Activated CD8-positive, alpha-beta memory T cell treated with anti-CD3 and anti-CD28 coated beads, Interleukin-2, amount 50 U/mL, for 4 hours (primary cell): ENCODE measurements at places on chromosomes 6 and 20.

- no peak for DNase-seq
Observed at GRCh38 chr6:3610206-3610605, 141.3 kb downstream of the PXDC1 start.

GRCh38 chr6:25866011-25866410 is 8.0 kb downstream of the SLC17A3 start:
- DNase-seq: no peak

DNA sequence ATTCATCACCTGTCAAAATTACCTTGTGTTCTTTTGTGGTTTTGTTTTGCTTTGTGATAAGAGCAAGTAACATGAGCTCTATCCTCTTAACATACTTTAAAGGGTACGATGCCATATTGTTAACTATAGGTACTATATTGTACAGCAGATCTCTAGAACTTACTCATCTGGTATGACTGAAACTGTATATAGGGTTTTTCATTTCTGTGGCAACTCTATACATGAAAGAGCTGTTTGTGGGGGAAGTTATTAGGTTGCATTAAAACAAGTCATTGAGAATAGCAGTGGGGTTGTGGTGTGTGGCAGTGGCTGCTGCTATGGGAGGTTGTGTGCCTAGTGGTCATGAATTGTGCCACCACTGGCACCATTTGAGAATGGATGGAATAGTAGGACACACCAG is 268.4 kb downstream of the KCNQ5 start:
- no peak for DNase-seq

GRCh38 chr6:2562721-2563451 is 187.8 kb downstream of the MYLK4 start:
- no peak for DNase-seq

DNA sequence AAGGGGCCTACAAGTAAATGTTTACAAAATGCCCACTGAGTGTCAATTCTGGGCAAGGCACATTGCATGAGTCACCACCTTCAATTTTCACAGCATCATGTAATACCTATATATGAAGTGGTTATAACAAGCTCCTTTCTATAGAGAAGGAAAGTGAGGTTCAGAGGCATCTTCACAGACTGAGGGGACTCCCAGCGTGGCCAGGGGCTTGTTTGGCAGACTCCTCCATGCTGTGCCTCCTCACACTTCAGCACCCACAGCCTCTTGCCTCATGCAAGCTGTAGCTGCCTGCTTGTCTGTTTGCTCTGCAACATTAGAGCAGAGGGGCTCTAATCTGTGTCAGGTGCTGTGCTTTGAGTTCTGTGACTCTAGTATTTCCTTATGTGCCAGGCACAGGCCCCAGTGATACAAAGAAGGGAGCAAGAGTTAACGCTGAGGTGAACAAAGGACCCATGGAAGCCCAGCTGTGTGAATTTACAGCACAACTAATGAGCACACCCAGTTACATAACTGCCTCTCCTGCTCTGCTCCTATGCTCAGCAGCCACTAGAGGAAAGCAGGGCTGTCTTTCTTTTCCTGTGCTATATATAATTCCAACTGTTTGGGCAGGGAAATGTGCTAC is 72.3 kb downstream of the ZHX3 start:
- no peak for DNase-seq

- DNase-seq: no peak
Observed at GRCh38 chr20:13356591-13356990, 135.5 kb downstream of the ISM1 start.

DNA sequence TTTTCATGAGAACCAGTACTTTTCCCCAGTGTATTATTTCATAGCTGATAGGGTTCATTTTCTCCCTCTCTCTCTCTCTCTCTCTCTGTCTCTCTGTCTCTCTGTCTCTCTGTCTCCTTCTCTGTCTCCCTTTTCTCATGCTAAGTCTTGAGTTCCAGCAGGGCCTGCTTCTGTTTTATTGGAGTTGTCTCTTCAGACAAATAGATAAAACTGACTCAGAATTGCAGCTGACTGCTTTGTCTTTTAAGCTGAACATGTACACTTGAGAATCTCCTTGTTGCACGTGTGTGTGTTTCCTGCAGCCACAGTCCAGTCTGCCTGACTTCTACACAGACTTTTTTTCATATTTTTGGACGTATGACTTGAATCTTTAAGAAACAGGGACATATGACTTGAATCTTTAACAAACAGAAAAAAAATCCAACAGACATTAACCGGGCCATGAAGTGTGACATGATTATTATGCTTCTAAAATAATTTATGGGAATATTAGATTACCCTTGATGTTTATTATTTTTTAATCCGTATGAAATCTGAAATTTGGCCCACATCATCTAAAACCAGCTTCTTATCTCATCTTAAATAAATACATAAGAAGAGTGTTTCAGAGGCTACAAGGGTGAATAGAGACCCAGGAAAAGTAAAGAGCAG is 71.5 kb downstream of the JAG1 start:
- DNase-seq: no peak

DNA sequence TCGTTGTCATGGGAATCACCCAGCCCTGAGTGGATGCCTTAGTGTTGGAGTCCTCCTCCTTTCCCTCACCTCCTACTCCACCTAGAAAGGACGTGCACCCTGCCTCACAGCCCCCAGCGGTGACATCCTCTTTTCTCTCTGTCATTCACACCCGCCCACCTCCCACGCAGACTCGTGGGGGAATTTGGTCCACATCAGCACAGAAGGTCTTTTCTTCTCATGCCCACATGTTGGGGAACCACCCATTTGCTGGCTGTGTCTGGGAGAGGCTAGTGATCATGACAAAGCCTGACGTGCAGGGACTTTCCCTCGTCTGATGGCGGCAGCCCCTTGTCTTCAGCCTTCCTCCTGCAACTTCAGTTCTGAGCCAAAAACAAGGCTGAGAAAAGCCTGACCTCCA is 96.0 kb upstream of the CNKSR3 start:
- peak; percentile 80 for DNase-seq

GRCh38 chr6:68013780-68014515 is 621.1 kb upstream of the ADGRB3 start:
- no peak for DNase-seq

GRCh38 chr20:49284818-49285217 is 7.0 kb upstream of the ZNFX1 start:
- DNase-seq: no peak

DNA sequence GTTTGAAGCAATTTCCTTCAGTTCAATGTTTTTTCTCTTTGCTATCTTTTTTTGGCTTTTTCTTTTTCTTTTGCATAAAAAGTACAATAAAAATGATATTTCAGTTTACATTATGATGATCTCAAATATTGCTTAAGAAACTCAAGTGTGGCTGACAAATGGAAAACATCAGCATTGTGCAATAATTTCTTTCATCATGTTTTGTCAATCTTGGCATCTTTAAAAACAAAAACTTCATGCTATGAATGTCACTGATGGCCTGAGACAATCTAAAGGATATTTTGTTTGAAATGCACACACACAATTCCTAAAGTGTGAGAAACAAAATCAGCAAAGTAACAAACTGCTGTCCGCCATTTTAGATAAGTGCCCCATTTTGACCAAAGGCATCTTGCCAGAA is 13.9 kb upstream of the MTCL3 start:
- no peak for DNase-seq

- DNase-seq: peak; percentile 7
Observed at GRCh38 chr6:43776115-43776798, 6.2 kb downstream of the VEGFA start.

DNA sequence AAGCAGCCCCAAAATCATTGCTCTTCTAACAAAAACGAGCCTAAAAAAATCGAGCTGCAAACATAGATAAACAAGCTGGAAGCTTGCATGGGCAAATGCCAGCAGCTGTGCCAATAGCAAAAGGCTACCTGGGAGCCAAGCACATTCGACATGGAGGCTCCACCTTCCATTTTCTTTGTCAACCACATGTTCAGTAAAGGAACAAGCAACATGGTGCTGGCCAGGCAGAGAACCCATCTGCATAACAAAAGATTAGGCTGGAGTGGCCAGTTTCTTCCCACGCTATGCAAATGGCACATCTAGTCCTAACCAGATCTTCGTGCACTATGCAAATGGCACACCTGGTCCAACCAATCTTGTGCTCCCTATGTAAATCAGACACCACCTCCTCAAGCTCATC is 110.5 kb downstream of the KIF16B start:
- no peak for DNase-seq

DNA sequence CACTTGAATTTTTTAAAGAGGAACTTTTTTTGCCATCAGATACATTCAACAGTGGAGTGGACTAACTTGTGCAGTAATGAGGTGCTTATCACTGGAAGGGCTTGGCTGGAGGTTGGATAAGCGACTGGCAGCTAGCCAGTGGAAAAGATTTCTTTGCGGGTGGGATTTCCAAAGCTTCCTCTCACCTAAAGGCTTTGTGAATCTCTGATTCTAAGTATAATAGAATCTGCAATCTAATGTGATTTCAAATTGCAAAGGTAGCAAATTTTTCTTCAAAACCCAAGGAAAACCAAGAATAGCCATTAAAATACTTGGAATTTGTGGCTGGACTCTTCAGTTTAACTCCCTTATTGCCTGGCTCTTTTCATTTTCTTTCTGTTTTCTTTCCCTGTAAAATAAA is 460.4 kb upstream of the MARCKS start:
- no peak for DNase-seq

DNA sequence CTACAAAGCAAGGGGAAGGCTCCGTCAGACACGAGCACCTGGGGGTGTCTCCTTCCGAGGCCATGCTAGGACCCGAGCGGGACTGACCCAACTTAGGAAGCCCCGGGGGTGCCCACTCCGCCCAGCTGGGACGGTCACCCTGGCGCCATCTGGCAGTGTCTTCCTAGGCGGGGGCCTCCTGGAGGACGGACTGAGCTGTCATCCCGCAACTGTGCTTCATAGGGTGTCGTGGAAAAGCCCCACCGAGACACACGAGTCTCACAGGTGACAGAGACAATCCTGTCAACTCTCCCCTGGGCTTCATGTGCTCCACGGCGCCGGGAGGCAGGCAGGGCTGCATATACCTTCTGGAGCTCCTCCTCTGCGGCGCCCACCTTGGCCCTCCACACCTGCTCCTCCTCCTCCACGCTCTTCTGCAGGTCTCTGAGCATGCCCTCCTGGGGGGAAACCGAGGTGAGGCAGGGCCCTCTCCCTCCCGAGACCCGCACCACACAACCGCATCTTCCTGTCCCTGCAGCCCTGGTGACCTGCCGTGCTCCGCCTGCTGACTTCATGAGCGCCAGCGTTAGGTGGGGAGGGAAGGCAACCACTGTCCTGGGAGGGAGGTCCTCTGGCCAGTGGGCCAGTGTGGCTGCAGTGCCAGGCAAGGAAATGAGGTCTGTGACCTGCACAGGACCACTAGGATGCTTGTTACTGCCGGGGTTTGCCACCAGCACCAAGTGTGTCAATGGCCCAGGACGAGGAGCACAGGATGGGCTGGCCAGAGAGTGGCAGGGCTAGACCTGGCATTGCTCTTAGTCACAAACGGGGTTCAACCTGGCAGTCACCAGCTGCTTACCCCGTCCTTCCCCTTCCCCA is 50.7 kb downstream of the DSTN start:
- DNase-seq: peak; percentile 15

GRCh38 chr6:45655745-45656476 is 278.2 kb upstream of the SUPT3H start:
- no peak for DNase-seq

DNA sequence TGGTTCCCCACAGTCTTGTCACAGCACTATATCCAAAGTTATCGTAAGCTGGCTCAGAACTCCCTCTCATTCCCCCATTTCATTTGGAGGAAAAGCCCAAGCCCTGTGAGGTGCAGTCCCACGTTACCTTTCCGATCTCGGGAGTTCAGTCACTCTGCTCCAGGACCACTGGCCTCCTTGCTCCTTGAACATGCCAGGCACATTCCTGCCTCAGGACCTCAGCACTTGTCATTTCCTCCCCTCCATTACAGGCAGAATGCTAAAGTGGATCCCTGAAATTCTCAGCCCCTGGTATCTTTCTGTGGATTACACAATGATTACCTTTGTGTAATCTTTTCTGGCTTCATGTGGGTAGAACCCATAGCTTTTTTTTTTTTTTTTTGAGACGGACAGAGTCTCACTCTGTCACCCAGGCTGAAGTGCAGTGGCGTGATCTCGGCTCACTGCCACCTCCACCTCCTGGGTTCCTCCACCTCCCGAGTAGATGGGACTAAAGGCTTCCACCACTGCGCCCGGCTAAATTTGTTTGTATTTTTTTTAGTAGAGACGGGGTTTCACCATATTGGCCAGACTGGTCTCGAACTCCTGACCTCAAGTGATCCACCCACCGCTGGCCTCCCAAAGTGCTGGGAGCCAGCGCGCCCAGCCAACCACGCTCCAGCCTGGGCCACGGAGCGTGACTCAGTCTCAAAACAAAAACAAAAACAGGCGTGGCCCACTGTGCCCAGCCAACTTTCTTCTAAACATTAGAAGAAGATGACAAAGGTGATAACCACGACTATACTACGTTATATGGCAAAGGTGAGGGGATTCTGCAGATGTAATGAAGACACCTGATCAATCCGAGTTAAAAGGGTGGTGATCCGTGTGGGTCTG is 4.0 kb upstream of the OXT start:
- DNase-seq: no peak

DNA sequence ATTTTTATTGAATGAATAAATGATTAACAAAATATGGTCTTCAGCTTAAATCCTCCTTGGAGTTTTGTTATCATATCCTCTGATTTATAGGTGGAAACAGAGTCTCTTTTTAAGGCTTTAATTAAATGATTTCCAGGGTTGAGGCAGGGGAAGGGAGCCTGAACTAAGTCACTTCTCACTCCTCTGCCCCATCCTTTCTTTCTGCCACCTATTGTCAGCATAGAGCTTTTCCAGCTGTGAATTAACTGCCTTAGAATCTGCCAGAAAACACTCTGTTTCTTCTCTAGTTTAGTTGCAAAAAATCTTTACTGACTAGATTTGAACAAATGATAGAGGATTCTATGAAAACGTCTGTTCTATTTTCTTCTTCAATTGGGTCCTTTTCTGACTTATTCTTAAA is 9.8 kb downstream of the OGFRL1 start:
- no peak for DNase-seq

DNA sequence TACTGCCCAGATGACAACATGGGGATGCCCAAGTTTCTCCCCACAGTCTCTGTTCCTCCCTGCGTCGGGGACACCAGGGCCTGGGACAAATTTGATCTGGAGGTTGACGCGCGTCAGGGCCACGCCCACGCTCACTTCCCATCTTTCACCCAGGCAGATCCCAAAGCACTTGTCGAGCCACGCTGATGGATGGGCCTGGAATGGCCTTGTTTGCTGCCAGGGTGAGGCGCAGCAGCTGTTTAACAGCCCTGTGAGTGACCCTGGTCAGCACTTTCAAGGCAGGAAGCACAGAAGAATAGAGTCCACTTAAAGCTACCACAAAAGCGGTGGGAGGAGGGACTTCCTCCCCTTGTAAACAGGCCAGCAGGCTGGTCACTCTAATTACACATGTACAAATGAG is 324.7 kb upstream of the JARID2 start:
- DNase-seq: no peak

DNA sequence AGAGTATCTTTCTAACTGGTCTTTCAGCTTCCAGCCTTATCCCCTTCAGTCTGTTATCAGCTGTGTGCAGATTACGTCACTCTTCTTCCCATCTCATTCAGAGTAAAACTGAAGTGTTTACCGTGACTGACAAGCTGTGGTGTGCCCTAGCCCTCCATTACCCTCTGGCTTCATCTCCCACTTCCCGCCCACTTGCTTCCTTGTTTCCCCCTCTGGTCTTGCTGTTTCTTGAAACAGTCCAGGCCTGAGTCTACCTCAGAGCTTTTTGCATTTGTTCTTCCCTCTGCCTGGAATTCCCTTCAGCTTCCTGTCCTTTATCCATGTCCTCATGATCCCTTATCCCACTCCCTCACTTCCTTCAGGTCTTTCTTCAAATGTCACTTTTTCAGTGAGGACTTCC is 66.9 kb downstream of the CARMIL1 start:
- no peak for DNase-seq

- DNase-seq: no peak
Observed at GRCh38 chr20:19070681-19071445, 141.6 kb upstream of the SLC24A3 start.
